ENCODE measurements at places on chromosomes 7 and 10.

DNA sequence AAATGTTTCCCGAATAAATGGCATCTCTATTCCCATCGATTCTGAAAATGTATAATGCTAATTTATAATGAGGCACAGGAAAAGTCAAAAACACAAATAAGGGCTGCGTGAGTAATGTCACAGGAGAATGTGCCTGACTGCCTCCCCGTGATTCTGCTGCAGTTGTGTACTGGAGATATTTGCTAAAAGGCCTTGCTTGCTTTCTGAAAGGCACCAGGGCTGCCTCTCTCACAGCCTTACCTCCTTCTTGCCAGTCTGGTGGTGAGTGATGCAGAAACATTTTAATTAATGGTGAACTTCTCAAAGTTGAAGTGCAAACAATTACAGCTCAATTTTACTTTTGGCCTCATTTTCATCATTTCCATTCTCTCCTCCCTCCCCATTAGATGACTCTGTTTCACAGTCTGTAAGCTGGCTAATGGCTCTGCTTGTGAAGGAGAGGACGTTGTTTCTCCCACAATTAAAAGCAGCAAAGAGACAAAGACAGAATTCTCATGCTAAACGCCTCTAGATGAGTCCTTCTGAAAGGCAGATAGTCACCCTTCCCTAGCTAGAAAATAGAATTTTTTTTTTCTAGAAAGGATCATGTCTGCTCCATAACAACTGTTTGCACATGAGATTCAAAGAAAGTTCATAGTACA lies 377.6 kb downstream of the MDFIC start:
- no peak for DNase-seq

GRCh38 chr10:14588084-14588937 lies 186.4 kb downstream of the FAM107B start:
- DNase-seq, result no peak

GRCh38 chr7:8146788-8147413 lies 115.1 kb downstream of the ICA1 start:
- DNase-seq, result no peak

- no peak for DNase-seq
Measured at GRCh38 chr10:61847640-61848039, 53.9 kb upstream of the ARID5B start.

- no peak for DNase-seq
Measured at GRCh38 chr7:90201500-90202195, 9.9 kb upstream of the STEAP2 start.

DNA sequence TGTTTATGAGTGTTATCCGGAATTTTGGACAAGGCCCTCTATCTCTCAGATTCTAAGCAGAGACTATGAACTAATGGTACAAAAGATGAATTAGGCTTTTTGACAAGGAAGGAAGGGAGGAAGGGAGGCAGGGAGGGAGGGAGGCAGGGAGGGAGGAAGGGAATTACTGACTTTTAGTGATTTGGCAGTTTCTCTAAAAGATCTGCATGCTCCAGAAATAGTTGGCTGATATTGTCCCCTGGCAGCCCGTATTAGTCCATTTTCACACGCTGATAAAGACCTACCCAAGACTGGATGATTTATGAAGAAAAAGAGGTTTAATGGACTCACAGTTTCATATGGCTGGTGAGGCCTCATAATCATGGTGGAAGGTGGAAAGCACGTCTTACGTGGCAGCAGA lies 1093.5 kb downstream of the NRG3 start:
- no peak for DNase-seq

DNA sequence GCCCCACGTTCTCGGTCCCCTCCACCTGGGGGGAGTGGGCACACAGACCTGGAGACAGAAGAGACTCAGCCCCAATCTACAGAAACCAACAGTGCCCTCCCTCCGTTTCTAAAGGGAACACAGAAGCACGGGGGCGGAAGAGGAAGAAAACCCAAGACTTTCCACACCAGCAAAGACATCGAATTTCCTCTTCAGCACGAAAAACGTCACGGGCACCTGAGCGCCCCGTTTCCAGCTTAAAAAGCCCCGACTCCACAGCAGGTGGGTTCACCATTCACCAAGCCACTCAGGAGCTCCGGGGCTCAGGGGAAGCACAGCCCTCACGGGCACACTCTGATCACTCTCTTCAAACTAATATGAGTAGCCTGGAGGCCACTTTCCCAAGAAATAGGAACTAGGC lies 19.6 kb downstream of the NUDT1 start:
- DNase-seq, result no peak

GRCh38 chr7:70390251-70390650 lies 741.7 kb upstream of the GALNT17 start:
- no peak for DNase-seq

- no peak for DNase-seq
Measured at GRCh38 chr10:59047180-59047579, 129.3 kb upstream of the PHYHIPL start.

DNA sequence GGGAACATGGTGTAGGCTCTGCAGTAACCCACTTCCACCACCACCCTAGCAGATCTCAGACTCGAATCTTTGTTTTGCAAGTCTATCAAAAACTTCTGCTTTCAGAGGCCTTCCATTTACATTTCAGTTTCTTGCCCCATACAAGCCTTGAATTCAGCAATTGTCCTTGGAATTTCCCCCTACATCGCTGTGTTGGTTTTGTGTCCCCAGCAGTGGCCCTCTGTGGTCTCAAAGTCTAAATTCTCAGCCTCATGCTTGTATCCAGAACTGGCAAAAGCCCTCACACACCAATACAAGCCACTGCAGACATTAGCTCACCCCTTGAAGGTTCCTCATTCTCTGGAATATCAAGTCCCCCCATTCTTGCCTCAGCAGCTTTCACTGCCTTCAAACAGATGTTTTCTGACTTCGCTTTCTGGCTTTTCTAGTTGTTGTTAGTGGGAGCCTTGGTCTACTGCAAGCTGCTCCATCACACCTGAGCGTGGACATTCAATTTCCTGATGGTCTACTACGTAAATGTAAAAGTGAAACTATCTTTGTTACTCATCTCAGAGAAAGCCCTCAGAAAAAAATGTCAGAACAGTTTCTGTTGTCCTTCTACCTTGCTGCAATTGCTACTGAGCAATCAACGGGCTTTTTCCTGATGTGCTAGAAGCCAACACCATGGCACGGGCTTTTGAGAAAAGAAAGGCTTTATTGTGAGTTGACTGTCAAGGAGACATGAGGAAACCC lies 1.8 kb upstream of the NUB1 start:
- DNase-seq, result no peak

DNA sequence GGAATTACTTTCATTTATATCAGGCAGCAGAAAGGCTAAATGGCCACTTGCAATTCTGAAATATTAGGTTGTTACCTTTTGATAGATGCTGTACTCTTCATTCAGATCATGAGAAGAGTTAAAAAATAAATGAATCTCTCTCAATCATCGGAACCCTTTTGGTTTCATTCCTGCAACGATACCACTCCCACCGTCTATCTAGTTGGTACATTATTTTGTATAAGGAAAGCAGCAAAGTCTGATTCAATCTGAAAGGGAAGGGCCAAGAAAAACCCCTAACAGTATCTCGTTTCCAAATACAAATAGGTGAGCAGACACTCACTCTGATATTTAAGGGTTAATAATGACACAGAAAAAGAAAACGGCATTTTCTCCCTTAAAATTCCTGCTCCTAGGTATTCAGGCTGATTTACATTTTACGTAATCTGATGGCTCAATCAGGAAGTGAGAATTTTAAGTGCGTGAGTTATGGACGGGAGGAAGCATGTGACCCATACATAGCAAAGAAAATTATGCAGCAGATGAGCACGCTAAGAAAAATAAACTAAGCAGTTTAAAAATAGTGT lies 209.4 kb upstream of the KLF14 start:
- DNase-seq, result no peak

DNA sequence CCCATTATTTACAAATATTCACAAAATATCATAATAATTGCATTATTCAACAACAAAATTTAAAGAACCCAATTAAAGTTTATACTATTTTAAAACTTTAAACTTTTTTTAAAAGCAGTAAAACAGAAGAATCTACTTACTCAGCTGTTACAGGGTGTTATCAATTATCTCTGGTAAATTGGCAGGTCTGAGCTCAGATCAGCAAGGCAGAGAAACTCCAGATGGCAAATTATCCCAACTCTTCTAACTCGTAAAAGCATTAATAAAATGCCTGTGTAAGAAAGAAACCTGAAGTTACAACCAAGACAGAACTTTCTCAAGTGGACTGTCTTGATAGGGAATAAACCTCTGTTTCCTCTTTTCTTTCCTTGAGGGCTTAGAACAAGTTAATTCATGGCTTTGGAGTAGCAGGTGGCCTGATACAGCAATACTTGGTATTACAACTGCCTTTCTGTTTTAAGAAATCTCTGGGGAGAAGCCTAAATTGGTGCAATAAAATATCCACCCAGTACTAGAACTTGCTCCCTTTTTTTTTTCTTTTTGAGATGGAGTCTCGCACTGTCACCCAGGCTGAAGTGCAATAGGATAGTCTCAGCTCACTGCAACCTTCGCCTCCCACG lies 275.3 kb upstream of the MKLN1 start:
- DNase-seq, result no peak

GRCh38 chr7:139643951-139644585 lies 120.6 kb downstream of the CLEC2L start:
- DNase-seq, result no peak

DNA sequence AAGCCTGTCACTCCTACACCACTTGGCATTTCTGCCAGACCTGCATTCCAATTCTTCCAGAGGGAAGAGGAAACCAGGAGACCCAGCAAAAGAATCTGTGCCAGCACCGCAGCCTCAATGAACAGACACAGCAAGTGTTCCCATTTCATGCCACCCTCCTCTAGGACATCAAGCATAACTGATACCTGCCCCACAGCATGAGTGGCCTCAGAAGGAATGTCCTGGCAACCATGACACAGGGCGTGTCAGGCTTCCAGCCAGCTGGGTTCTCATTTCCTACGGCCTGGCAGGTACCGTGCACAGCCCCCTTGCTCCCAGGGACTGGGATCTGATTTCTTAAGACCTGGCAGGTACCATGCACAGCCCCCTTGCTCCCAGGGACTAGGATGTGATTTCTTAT lies 7.8 kb downstream of the MAD1L1 start:
- DNase-seq, result no peak

GRCh38 chr7:129948338-129948737 lies 4.4 kb downstream of the UBE2H start:
- no peak for DNase-seq
